Right ventricle myocardium inferior (tissue), 1 donor: ENCODE measurements at places on chromosomes 16 and 17.
A peak's percentile ranks its signal among the peaks of the same experiment; 100 is the strongest.

DNA sequence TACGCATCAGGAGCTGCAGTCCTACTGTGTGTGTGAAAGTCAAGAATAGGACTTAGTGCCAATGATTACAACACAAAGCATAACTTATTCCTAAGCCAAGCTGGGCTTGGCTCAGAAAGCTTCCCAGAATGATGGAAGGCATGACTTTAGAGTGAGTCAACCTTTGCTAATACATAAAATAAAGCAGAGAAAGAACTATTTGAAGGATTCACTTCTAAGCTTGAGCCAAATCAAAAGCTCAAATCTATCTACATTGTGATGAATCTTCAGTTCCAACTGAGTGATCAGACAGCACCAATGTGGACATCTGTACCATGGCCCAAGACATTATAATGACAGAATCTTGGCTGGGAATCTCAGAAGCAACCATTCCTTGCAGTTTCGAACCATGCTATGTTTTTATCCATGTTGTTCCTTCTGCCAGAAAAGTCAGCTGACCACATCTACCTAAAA, 41.4 kb downstream of the SMG6 start:
- no peak for DNase-seq

- DNase-seq = peak; percentile 72
Measured at GRCh38 chr16:75074920-75075687, 41.5 kb downstream of the LDHD start.

- no peak for DNase-seq
Measured at GRCh38 chr17:13917634-13918033, 151.7 kb upstream of the COX10 start.

GRCh38 chr16:57539072-57539796, 2.9 kb upstream of the CCDC102A start:
- DNase-seq = no peak

DNA sequence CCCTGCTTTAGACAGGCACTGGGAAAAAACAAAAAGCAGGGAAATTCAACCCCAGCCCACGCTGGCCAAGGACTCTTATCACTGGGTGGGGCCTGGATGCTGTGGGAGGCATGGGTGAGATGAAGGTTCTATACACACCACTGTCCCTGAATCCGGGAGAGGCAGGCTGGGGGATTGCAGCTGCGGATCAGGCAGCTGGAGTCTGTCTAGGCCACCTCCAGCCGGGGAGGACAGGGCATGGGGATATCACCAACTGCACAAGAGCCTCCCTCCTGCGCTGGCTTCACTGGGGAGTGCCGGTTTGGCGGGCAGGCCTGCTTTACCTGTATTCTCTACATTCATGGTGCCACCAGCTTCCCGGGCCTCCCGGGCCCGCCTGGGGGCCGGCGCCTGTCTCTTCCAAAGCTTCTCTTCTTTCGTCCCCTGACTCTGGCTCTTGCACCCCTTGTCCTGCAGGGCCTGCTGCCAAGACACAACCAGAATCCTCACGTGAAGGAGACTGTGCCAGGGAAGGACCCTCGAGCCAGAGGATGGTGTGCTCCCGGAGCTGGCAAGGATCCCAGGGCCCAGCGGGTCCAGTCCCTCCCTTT, 13.9 kb downstream of the KIFC3 start:
- no peak for DNase-seq

- DNase-seq = no peak
Measured at GRCh38 chr16:1030473-1030901, 42.1 kb upstream of the SSTR5 start.

DNA sequence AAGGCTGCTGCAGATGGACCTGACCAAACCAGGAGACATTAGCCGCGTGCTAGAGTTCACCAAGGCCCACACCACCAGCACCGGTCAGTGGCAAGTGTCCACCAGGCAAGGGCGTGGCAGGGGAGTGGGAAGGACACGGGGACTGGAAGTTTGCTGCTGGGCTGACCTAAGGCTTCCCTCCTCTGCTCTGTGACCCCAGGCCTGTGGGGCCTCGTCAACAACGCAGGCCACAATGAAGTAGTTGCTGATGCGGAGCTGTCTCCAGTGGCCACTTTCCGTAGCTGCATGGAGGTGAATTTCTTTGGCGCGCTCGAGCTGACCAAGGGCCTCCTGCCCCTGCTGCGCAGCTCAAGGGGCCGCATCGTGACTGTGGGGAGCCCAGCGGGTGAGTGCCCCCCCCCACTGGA, 4.8 kb downstream of the HSD11B2 start:
- DNase-seq = no peak
